ENCODE measurements at places on chromosomes 5 and 9.
A peak's percentile ranks its signal among the peaks of the same experiment; 100 is the strongest.

- no peak for DNase-seq
Observed at GRCh38 chr5:170527991-170528390, 24.2 kb downstream of the KCNIP1 start.

DNA sequence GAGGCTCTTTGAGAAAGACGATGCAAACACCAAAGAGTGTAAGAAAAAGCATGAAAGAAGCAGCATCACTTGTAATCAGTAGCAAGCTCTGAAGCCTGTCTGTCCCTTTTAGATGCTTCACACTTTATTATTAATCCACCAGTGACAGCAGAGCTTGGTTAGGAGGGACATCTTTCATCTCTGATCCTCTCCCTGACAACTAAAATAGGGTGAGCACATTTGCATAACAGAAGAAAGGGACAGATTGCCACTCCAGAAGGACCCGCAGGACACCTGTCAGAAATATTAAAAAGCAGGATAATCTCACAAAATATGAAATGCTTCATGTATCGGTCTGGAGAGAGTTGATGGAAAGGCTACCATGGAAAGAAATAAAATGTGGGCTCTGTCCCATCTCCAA lies 71.4 kb upstream of the MAP1B start:
- DNase-seq: no peak

GRCh38 chr5:42620579-42621216 lies 135.9 kb upstream of the CCDC152 start:
- DNase-seq: no peak

GRCh38 chr9:129482521-129483414 lies 138.1 kb downstream of the C9orf50 start:
- DNase-seq: peak; percentile 65

DNA sequence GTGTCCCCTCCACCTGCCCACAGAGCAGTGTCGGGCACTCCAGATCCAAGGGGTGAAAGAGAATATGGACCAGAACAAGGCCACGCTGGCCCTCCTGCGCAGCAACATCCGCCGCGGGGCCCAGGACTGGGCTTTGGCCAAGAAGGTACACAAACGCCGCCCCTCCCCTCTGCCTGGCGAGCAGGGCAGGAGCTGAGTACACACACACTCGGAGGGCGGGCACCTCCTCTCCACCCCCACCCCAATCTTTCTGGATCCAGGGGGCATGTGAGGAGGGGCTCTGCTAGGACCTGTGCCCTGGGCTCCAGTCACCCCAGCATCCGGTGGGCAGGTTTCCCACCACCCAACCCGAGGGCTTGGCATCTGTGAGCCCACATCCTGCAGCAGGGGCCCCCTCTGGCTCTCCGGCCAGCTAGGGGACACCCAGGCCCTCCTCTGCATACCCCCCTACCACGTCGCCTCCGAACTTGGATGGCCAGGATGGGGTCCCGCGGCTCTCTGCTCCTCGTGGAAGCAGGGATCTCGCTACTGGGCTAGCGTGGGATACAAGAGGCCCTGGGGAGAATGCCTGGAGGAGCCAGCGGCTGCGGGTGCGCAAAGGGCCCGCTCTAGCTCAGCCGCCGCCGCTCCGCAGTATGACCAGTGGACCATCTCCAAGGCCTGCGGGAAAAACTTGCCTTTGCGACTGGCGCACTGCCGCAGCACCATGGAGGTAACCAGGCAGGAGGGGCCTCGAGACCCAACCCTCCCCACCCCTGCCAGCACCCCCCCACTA lies 3.1 kb downstream of the CCDC183 start:
- DNase-seq: no peak

- no peak for DNase-seq
Observed at GRCh38 chr9:76458903-76459693, at the start of gene GCNT1. GCNT1 (plus strand) TSS chr9:76459182; CDS start chr9:76502382, 43,200 bp downstream.

DNA sequence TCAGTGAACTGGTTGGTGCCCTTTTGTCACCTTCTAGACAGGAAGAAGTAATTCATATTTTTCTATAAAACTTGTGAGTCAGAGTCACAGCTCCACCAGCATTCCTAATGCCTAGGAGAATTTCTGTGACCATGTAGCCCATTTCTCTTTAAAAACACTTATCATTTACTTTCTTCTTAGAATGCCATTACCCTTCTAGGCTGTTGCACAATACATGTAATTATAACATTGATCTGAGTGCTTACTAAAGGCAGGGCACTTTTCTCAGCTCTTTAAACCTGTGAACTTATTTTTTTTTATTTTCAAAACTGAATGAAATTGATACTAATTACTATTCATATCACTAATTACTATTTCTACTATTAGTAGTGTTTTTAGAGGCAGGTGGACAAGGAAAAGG lies 373.7 kb downstream of the TLE4 start:
- DNase-seq: no peak

GRCh38 chr5:150671509-150672236 lies 10.6 kb downstream of the MYOZ3 start:
- no peak for DNase-seq

DNA sequence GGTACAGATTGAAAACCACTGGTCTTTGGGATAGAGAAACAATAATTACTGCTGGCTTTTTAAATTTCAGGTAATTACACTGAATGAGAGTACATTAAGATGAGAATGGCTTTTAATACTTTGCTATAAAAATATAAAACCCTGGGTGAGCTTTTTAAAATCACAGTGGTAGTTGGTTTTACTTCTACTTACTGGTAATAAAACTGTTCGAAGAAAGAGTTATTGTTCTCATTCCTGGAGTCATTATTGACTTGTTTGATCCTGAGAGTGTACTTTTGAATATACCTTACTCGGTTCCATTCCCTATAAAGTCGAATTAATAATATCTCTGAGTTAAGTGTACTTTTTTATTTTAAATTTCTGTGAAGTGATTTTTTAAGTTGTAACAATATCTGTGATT lies 21.5 kb downstream of the MELK start:
- DNase-seq: no peak

- DNase-seq: no peak
Observed at GRCh38 chr9:131478421-131478868, 24.3 kb upstream of the POMT1 start.

- DNase-seq: no peak
Observed at GRCh38 chr5:57482671-57483106, at the start of gene ACTBL2. ACTBL2 (minus strand) TSS chr5:57482811; CDS start chr5:57482707, 104 bp downstream.

DNA sequence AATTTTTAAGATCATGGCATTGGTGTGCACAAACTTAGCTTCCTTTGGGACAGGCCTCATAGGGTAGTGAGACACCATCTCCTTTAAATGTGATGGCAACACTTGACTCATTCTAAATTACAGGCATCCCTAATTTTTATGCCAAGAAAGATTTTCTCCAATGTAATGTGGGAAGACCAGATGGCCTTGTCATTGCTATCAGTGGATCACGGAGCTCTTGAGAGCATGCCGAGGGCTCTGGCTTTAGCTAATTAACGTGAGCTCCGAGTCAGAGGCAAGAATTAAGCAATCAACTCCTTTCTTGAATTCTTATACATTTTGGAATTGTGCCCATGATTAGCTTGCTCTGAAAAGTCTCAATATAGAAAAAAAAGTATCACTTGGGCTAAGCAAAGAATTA lies 215.8 kb downstream of the LRRC70 start:
- DNase-seq: no peak

- DNase-seq: no peak
Observed at GRCh38 chr5:108953940-108954339, 206.2 kb downstream of the FER start.

DNA sequence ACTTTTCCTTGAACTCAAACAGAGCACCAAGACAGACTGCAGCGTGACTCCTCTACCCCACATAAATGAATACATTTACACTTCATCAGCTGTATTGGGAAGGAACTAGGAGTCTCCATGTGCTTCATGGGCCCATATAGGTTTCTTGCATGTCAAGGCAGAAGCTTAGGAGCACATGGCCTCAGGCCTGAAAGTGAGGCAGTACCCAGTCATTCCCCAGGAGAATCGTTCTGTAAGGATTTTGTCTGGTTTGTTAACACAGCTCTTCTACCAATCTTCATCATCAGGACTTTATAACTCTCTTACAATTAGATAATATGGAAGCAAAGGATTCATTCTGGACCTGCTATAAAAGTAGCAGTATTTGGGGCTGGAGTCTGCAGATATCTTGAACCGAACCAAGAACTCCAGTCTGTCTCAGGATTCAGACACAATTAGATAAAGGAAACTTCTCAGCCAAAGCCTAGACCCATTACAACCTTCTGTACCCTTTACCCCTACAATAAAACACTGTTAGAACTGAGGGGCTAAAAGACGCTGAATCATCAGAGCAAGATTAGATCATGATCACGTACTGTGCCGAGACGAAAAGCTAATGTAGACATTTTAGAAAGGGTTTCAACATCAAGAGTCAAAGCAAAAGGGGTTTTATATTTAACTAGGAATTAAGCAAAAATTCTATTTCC lies 385.5 kb upstream of the SLC30A5 start:
- no peak for DNase-seq

DNA sequence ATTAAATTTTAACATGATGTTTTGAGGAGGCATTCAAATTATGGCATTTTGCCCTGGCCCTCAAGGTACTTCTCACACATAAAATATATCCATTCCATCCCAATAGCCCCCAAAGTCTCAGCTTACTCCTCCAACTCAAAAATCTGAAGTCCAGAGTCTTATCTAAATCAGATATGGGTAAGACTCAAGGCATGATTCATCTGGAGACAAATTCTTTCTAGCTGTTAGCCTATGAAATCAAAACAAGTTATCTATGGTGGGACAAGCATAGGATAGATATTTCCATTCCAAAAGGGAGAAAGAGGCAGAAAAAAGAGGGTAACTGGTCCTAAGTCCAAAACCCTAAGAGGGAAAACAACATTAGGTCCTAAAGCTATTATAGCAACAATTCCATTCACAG lies 408.4 kb downstream of the ZNF608 start:
- no peak for DNase-seq

DNA sequence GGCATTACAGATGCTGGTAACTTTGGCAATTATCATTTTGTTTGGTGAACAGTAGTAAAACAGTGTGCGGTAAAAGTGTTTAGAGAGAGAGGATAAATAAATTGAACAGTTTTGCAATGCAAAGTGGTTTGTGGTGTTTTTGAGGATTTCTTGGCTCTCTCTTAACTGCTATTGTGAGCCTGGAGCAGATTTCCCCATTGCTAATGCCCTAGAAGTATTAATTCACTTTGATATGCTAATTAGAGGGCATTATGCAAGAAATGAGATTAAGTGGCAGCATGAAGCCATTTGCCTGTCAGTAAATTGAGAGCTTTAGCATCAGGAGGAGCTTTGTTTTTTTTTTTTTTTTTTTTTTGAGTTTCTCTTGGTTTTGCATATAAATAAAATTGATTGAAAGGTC lies 8.2 kb downstream of the PBX3 start:
- no peak for DNase-seq

DNA sequence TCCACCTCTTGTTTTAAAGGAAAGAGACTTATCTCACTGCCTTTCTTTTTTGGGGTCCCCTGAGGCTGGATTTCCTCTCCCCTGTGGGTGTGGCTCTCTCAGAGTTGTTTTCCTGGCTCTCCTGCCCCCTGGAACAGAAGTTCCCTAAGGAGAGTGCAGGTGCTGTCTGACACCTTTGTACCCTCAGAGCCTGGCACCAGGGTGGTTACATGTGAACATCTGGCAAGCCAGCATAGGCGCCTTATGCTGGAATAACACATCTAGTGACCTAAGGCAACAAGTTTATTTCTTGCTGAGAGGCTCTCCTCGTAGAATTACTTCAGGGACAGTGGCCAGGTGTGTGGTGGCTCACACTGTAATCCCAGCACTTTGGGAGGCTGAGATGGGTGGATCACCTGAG lies 172.9 kb upstream of the PTCH1 start:
- DNase-seq: no peak

- no peak for DNase-seq
Observed at GRCh38 chr9:136609160-136609475, 53.6 kb upstream of the EGFL7 start.

GRCh38 chr9:36120705-36121104 lies 15.8 kb upstream of the GLIPR2 start:
- DNase-seq: no peak

- no peak for DNase-seq
Observed at GRCh38 chr9:131349522-131349880, 44.4 kb upstream of the PRRC2B start.

GRCh38 chr5:14405267-14405666 lies 176.3 kb upstream of the OTULINL start:
- no peak for DNase-seq

DNA sequence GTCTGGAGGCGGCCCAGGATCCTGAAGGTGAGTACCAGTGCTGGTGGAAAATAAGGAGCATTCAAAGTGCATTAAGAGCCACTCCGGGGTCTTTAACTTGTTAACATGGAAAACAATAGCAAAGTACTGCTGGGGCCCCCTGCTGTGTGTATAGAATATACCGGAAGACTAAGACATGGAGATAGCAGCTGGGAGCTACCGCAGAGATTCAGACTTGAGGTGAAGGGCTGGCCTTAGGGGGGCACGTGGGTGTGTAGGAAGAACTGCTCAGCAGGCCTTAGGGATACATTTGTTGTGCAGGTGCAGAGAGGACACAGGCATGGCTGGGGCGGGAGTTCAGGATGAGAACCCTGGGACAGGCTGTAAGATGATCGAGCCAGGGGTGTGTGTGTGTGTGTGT lies 1.2 kb upstream of the DMRT1 start:
- no peak for DNase-seq

GRCh38 chr5:14277385-14278320 lies 134.5 kb downstream of the TRIO start:
- no peak for DNase-seq

DNA sequence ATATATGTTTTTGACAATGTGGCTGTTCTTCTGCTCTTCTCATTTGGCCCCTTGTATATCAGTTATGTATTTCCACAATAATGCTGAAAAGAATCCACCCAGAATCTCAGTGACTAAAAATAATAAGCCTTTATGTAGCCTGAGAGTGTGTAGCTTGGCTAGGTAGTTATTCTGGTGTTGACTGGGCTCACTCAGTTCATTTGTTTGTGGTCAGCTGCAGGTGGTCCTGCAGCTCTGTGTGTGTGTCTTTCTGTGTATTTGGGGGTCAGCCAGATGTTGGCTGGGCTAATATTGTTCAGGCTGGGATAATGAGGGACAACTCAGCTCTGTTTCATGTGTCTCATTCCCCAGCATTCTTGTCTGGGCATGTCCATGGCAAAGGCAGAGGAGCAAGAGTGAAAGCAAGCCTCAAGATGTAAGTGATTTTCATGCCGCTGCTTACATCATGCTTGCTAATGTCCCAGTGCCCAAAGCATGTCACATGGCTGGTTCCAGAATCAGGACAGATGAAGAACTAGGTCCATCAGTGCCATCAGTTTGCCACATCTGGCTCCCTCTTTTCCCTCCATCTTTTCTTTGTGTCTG lies 162.8 kb downstream of the KCTD16 start:
- DNase-seq: no peak

DNA sequence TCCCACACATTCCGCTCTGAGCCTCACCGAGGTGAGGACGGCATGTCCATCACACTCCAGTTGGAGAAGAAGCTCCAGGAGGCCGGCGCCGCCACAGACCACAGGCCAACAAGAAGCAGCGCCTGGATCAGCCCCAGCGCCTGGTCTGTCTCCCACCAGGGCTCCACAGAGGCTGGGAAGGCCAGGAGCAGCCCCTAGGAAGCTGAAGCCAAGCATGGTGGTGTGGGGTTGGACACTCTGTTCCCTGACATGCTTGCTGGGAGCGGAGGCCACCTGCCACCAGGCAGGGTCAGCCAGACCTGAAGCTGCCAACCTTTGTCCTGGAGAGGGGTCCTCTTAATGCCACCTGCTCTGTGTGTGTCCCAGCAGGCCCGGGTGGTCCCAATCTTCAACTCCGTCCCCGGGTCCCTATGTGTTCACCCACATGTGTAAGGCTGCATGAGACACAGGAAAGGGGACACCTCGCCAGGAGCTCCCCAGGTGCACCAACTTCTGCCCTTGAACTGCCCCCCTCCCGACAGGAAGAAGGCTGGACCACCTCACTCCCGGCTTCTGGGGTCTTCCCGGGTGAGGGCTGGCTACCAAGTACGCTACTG lies 140.1 kb upstream of the PPP1R26 start:
- DNase-seq: no peak

GRCh38 chr5:58523956-58524355 lies 32.7 kb downstream of the GAPT start:
- no peak for DNase-seq
